ENCODE measurements at places on chromosomes 1 and 21.
A peak's percentile ranks its signal among the peaks of the same experiment; 100 is the strongest.

GRCh38 chr1:24101796-24102586 lies 9.9 kb downstream of the MYOM3 start:
- DNase-seq, result no peak

GRCh38 chr1:245091818-245092637 lies 62.8 kb upstream of the KIF26B start:
- DNase-seq, result no peak

GRCh38 chr1:3162322-3162882 lies 93.4 kb downstream of the PRDM16 start:
- DNase-seq, result no peak

DNA sequence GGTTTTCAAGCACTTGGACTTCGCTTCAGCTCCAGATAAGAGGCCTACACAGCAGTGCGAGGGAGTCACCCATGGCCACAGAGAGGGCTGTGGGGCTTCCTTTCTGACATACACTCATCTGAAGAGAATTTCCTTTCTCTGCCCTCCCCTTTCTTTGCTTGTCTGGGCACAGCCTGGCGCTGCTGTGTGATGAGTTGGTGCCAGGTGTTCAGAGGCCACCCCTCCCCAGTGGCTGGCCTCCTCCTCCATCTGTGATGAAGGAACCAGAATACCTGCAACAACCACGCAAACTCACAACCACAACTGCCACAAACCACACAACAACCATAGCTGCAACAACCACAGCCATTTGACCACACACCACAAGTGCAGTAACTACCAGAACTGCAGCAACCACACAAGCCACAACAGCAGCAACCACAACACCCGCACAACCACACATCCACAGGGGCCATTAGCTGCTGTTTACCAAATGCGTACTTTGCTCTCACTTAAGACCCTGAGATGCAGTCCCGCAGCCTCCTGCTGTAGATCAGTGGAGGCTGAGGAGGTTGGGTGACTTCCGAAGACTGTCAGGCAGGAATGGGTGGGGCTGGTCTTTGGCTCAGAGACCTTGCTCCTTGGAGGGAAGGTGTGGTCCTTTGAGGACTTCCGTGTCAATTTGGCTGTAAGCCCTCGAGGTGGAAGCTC lies 71.1 kb downstream of the IER5 start:
- peak; percentile 39 for DNase-seq

DNA sequence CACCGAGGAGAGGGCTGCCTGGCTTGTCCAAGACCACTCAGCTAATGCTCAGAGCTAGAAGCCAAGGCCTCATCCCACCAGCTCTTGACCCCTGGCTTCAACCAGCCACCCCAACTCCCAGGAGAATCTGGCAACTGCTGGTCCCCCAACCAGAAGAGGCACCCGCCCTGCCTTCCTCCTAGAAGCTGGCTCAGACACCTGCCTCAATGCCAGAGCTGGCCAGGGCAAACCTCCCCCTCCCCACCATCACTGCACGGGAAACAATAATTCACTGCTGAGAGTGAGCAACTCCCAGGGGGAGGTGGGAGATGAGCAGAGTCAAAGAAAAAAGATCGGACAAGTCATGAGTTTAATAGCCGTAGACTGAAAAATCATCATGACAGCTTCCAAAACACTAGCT lies 3.3 kb downstream of the CHD5 start:
- DNase-seq, result no peak
